ENCODE measurements at places on chromosomes 5 and 9. TPM values are rescaled to one million over a fixed set of nuclear protein-coding genes. Genes with fewer than 3 reads are reported as not detected.

DNA sequence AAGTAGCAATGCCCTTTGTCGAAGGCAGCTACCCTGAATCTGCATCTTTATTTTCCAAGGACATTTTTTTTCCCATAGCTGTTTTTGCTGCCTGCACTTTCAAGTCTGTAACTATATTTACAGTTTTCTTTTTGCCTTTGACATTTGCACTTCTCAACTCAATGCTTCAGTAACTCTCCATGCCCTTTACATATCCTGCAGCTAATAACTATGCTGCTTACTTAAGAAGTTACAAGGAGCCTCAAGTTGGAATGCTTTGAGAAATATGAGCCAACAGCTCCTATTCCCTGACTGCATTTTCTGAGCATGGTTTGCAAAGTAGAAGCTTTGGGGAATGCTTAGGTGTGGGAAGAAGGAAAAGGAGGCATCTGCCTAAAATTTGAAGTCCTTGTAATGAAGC is 194.8 kb upstream of the TRPC7 start:
- no peak overlapping the region for H3K27ac ChIP-seq
- no peaks in the 10 kb centered on the region for H3K4me1 ChIP-seq
- no peak overlapping the region for H3K4me3 ChIP-seq
- H3K27me3 ChIP-seq, result peaks cover 2% of the 10 kb centered on the region

DNA sequence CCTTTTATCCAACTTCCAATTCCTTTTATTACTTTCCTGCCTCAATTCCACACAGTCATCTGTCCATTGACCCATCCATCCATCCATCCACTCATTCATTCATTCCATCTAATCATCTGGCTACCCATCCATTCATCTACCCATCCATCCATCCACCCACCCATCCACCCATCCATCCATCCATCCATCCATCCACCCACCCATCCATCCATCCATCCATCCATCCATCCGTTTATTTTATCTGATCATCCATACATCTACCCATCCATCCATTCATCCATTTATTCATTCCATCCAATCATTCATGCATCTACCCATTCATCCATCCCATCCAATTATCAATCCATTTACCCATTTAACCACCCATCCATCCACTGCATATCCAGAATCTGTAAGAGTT is 11.6 kb downstream of the PAEP start:
- H3K27me3 ChIP-seq, result peaks cover 6% of the 10 kb centered on the region
- H3K4me1 ChIP-seq, result no peaks in the 10 kb centered on the region
- H3K4me3 ChIP-seq, result no peak overlapping the region
- no peaks in the 10 kb centered on the region for H3K36me3 ChIP-seq
- DNase-seq, result no peak

The ACOT12 gene
- total RNA-seq, result not detected

DNA sequence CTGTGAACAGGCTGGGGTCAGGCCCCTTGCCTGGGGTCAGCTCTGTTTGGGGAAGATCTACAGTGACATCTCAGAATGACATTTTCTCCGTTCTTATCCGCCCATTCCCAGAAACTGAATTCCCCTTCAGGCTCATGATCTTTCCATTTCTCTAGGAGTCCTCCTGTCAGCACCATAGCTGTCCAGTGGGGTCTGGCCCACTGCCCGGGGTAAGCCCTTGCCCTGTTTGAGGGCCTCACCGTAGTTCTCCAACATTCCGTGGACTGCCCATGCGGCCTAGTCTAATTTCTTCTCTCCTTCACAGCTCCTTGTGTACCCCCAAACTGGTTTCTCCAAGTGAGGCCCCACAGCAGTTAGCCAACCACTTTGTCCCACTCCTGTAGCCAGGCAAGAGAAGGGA is 68.4 kb downstream of the ENTREP1 start:
- no peak overlapping the region for H3K4me3 ChIP-seq
- H3K27ac ChIP-seq, result no peak overlapping the region
- no peaks in the 10 kb centered on the region for H3K4me1 ChIP-seq
- H3K36me3 ChIP-seq, result no peaks in the 10 kb centered on the region

- H3K4me1 ChIP-seq, result peaks cover 12% of the 10 kb centered on the region
- H3K27ac ChIP-seq, result no peak overlapping the region
- H3K36me3 ChIP-seq, result no peaks in the 10 kb centered on the region
- H3K4me3 ChIP-seq, result no peak overlapping the region
These were observed 86.7 kb downstream of the SLC1A3 start for GRCh38 chr5:36692791-36693763.

DNA sequence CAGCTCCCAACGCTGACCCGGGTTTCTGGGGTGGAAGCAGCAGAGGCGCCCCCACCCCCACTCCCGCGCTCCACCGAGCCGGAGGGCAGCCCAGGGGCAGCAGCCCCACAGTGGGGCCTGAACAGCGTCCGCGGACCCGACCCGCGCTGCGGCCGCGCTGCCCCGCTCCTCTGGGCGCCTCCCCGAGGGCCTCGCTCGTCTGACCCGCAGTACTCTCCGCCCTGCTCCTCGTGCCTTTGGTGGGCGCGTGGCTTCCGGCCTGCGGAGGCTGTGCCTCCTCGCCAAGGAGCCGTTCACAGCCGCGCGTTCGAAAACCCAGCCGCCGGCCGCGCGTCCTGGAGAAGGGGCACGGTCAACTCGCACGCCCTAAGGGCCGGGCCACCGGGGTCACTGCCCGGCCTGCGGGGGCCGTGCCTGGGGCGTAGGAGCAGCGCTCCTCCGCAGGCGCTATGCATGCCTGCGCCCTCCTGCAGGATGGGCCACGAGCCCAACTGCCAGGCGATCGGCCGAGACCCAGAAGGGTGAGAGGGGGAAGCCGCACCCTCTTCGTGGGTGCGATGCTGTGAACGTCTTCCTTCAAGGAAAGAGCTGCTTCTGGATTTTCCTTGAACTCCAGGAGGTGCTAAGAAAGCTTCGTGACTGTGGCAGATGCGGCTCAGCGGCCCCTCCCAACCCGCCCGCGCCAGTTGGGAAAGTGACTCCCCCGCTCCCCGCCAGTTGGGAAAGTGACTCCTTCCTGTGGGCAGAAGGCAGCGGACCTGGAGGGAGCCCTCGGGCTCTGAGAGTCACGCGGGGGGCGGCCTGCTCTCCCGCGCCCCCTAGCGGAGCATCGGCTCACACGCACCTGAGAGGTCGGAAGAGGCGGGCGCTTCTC is 82.7 kb downstream of the HSD17B3 start:
- DNase-seq, result peak; percentile 66
- H3K27me3 ChIP-seq, result peaks cover 52% of the 10 kb centered on the region
- H3K27ac ChIP-seq, result no peak overlapping the region
- H3K36me3 ChIP-seq, result no peaks in the 10 kb centered on the region
- H3K4me3 ChIP-seq, result no peak overlapping the region

GRCh38 chr5:52886206-52886605 is 98.5 kb downstream of the ITGA1 start:
- peaks cover 2% of the 10 kb centered on the region for H3K27me3 ChIP-seq
- H3K27ac ChIP-seq, result no peak overlapping the region
- no peak overlapping the region for H3K4me3 ChIP-seq
- peaks cover 2% of the 10 kb centered on the region for H3K36me3 ChIP-seq

- H3K36me3 ChIP-seq, result no peaks in the 10 kb centered on the region
- DNase-seq, result no peak
- no peak overlapping the region for H3K27ac ChIP-seq
- H3K27me3 ChIP-seq, result no peaks in the 10 kb centered on the region
- peaks cover 10% of the 10 kb centered on the region for H3K4me1 ChIP-seq
- H3K4me3 ChIP-seq, result no peak overlapping the region
These were observed 186.3 kb downstream of the AOPEP start for GRCh38 chr9:94912700-94913249.

- H3K27me3 ChIP-seq, result no peaks in the 10 kb centered on the region
- DNase-seq, result no peak
- H3K4me3 ChIP-seq, result peak overlapping the region; percentile 99
- peaks cover 63% of the 10 kb centered on the region for H3K4me1 ChIP-seq
- peak overlapping the region; percentile 99 for H3K27ac ChIP-seq
These were observed 561 bp downstream of the SEC61B start for GRCh38 chr9:99222416-99223270.

DNA sequence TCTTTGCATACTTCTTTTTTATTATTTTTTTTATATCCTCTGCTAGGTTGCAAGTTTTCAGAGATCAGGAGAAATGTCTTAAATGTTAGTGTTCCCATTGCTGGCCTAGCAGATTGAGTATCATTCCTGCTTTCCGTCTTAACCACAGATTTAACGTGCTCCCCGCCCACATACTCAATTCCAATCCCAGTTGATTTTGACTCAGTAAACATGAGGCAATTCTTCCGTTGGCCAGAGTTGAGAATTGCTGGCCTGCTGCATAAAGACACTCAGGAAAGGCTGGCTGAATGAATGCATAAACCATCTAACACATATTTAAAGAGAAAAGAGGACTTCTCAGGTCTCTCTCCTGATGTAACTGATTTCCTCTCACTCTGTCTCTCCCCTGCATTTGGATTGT is 46.8 kb upstream of the PLPP6 start:
- no peaks in the 10 kb centered on the region for H3K27me3 ChIP-seq
- H3K27ac ChIP-seq, result no peak overlapping the region
- DNase-seq, result no peak
- no peaks in the 10 kb centered on the region for H3K36me3 ChIP-seq

Measured in activated CD4-positive, alpha-beta T cell treated with anti-CD3 and anti-CD28 coated beads for 36 hours (primary cell).